Panc1 (cell line): ENCODE measurements at places on chromosomes 1 and 21.

GRCh38 chr1:150178548-150178947, 28.8 kb downstream of the PLEKHO1 start:
- DNase-seq, result no peak

- DNase-seq, result no peak
These were observed 1227.1 kb downstream of the NCAM2 start for GRCh38 chr21:22225299-22225698.

DNA sequence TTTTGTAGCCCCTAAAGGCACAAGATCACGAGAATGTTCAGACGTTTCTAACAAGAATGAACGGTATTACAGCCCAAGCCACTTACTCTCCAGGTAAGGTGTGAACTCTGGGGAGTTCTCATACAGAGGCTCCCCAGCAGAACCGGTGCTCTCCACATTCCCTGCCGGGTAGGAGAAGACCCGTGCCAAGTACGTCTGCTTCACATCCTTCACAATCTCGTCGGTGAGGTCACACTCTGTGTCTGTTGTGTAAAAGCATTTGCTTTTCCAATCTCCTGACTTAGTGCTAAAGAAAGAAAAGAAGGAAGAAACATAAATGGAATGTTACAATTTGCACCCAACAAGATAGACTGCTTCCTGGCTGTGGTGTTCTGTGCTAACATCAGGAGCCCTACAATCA, 5.7 kb downstream of the F3 start:
- DNase-seq, result no peak

DNA sequence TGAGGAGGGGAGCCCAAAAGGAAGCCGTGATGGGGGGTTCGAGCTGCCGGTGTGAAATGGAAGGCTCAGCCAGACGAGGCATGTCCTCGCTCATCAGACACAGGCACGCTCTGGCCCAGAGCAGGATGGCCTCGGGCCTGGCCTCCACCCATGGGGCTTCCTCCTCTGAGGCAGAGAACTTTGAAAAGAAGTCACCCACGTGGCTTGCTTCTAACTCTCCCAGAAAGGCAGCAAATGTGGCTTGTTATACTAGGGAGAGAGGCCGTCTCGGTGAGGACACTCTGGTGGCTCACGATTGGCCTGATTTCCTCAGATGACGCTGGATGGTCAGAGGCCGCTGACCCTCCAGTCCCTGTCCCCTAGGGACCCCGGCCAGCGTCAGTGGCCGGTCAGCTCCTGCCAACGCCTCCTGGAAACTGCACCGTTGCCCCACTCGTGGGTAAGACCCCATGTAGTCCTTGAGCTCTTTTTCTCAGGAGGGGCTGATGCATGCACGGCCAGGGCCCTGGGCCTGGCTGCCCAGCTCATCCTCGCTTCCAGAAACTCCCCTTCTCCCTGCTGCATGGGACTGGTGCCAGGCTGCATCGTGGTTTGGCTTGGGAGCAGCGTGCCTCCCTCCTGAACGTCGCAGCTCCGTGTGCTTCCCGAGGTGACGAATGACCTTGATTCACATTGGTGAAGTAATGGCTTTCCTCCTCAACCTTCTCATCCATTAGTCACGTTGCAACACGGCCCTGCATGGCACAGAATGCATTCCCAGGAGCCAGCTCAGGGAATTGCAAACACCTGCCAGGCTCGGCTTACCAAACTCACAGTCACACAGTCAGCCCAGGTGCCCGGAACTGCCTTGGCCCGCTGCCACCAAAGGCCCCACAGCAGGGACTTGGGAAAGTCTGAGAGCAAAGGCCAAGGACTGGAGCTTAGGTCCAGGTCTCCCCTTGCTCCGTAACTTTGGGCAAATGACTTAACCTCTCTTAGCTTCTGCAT, 58.8 kb downstream of the TOMM20 start:
- peak; percentile 99 for DNase-seq

GRCh38 chr1:233613252-233614172, at the start of gene KCNK1:
Gene KCNK1 (plus strand): TSS chr1:233614106. CDS start chr1:233614172, 66 bp downstream.
- no peak for DNase-seq

DNA sequence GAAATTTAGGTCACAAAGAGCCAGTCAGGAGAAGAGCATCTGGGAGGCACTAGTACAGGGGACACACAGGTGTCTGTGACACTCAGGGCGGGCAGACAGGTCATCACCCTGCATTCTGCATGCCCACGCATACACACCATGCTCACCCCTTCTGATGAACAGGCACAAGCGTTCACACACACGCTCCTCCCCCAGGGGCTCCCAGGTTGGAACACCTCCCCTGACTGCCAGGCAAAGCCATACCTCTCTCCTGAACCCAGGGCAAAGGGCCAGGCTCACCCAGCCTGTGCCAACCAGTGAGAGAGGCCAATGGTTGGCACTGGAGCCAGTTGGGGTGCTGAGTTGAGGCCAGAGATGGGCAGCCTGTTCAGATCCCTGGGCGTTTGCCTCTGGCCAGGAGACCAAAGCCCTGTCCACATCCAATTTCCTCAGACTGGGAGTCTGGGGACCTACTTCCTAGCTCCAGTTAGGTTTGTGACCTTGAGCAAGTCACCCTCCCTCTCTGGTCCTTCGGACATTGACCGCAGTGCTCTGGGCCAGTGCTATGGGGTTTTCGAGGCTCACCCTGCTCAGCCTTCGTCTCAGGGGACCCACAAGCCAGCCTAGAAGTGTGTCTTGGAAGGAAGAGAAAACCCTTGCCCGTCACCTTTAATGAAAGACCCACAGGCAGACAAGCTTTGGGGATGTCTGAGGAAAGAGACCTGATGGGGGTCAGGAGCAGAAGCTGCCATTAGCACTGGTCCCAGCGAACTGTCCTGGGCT, 5.8 kb upstream of the LAD1 start:
- no peak for DNase-seq

- DNase-seq, result no peak
These were observed 268.7 kb downstream of the OLFM3 start for GRCh38 chr1:101728029-101728428.

DNA sequence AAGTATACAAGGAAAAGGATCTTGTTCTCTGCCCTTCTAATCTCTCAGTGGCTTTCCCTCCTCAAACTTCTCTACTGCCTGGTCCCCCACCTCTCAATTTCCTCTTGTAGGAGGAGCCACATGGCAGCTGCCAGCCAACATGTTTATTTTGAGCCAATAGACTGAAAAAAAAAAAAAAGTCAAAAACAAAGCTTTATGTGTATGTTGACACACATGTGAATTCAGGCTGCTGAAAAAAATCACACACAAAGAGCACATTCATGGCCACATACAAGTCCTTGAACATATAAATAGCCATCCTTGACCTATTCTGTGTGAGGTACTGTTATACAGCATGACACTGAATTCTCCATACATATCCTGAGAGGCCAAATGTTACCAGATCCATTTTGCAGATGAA, 3.7 kb downstream of the PTPN14 start:
- DNase-seq, result no peak

DNA sequence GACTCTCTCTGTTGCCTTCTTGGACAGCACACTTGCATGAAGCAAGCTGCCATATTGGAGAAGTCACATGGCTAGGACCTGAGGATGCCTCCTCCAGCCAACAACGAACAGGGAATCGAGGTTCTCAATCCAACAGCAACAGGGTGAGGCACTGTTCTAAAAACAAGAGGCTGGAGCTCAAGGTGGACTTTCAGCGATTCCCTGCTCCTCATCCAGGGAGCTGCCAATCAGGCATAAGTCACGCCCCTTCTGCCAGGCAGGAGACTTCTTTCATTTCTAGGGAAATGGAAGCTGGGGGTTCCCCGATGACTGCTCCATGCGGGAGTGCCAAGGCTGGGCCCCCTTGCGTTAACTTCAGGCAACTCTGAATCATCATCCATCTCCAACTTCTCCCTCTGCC, 22.7 kb upstream of the IFNAR1 start:
- DNase-seq, result no peak

GRCh38 chr1:42259059-42259738, 75.8 kb downstream of the FOXJ3 start:
- no peak for DNase-seq

DNA sequence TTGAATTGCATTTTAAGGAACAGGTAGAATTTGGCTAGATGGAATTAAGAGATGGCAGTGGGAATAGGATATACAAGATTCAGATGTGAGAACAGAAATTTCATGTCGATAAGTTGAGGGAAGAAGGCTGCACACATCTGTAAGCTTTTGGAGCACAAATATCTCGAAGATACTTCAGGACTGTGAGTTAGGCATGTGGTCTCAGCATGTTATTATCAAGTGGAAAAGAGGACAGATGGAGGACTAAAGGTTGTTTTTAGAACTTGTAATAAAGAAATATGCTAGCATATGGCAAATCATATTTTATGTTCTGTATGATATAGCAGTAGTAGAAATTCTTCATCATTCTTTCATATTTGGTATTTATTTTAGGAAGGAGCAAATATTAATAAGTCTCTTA, 61.5 kb downstream of the KIF1B start:
- no peak for DNase-seq

DNA sequence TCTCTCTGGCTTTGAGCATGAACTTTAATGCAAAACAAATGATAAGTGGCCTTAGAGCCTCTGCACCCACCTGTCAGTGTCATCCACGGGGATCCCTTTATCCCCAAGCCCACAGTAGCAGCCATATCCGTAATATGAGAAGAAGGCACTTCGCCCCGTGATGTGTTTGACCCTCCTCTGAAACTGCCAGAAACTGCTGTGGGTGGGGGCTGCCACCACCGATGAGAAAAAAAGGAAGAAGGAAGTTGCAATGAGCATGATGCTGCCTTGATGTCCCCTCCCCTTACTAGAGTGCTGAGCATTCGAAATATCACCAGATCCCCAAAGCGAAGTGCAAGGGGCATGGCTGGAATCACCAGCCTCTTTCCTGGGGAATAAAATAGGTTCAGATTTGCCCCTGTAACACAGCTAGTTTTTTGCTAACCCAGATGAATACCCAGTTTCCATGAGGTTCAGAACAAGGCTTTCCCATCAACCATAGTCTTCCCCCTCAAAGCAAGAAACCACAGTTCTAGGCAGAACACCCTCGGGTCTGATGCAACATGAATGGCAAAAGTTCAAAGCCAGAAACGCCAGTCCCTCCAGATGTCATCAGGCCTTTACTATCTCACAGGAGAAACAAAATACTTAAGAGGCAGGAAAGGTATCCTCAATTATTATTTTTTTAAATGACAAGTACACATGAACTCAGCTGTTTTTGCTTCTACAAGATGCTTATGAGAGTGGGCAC, 10.8 kb upstream of the UBXN10 start:
- DNase-seq, result no peak

DNA sequence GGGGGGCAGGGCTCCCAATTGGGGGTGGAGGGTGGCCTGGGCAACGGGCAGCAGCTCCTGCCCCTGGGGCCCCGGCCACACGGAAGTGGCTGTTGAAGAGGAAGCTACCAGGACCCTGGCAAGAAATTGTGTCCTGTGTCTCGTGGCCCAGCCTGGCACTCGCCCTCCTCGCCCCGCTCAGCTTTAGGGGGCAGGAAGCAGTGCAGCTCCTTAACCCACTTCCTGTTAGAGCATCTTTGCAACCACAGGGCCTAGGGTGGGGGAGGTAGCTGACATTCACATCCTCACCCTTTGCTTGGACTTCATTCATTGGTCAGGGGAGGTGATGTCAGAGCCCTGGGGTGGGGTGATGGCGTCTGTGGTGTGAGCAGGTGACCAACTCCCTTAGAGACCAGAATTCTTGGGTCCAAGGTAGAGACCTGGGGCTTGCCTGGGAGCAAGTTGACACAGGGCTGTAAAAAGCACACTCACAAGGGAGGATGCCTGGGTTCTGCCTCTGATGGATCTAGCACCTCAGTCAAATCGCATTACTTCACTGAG, at the start of gene ARHGAP30:
Gene ARHGAP30, minus strand, starts transcription at position 161 of the 540 bp plus-strand sequence. CDS start 267 bp downstream, outside the sequence.
- DNase-seq, result no peak

- peak; percentile 2 for DNase-seq
These were observed 43.9 kb downstream of the PIGK start for GRCh38 chr1:77175230-77175844.

DNA sequence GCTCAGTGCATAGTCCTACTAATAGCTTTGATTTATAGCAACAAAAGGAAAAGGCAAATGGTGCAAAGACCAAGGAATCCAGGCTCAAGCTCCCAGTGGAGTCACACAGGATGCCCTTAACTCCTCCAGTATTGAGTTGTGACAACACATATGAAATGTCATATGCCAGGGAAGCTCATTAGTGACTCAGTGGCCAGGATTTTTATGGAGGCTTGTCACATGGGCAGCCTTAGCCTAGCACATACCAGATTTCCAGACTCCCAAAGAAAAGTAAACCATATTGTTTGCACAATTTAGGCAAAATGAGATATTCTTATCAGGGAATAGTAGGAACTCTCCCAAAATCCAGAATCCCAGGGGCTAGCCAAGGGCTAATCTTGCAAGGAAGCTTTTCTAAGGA, 129.2 kb downstream of the MAGI3 start:
- peak; percentile 17 for DNase-seq

DNA sequence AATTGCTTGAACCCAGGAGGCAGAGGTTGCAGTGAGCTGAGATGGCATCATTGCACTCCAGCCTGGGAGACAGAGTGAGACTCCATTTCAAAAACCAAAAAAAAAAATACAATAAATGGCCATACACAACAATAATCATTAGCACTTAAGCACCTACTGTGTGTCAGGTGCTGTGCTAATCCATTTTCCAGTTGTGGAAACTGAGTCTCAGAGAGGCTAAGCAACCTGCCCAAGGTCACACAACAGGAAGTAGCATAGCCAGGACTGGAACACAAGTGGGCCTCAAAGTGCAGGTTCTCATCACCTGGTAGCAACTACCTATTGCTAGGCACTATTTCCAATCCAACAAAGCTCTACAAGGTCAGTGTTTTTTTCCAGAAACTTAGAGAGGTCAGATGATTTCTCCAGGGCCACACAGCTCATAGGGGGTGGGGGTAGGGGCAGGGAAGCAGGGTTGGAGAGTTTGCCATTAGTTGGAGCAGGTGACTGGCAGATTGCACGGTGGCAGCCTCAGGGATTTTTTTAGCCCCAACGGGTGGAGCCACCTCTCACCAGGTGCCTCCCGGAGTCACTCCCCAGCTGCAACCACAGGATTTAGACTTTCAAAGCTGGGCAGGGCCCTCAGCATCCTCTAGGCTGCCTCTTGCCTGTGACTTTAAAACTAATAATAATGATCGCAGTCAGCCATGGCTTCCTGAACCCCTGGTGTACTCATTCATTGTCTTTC, 52.5 kb upstream of the ID3 start:
- no peak for DNase-seq
